ENCODE measurements at places on chromosomes 5 and 9. TPM values are rescaled to one million over a fixed set of nuclear protein-coding genes. Genes with fewer than 3 reads are reported as not detected.

The LCP2 gene
- total RNA-seq = not detected

The QRFP gene
- not detected for total RNA-seq

The FSD1L gene
- 3.4 TPM for total RNA-seq

The FAM151B gene
- total RNA-seq = 1.7 TPM

The BTNL9 gene
- total RNA-seq = 1.1 TPM

The SNCAIP gene
- total RNA-seq = 0.05 TPM

The CDKN2B-AS1 gene
- not detected for total RNA-seq

The ZBED3 gene
- total RNA-seq = 4.1 TPM

The HK3 gene
- not detected for total RNA-seq

The SPOCK1 gene
- total RNA-seq = 15.8 TPM

The TAF11L10 gene
- not detected for total RNA-seq

The IFNA13 gene
- not detected for total RNA-seq

The CDKN2B gene
- not detected for total RNA-seq

The GRM6 gene
- total RNA-seq = not detected
